ENCODE measurements at places on chromosomes 13 and 19.

GRCh38 chr19:10163536-10163935, 31.2 kb downstream of the DNMT1 start:
- no peak for DNase-seq

- DNase-seq = no peak
These were observed 961.9 kb downstream of the DIAPH3 start for GRCh38 chr13:59201841-59202240.

DNA sequence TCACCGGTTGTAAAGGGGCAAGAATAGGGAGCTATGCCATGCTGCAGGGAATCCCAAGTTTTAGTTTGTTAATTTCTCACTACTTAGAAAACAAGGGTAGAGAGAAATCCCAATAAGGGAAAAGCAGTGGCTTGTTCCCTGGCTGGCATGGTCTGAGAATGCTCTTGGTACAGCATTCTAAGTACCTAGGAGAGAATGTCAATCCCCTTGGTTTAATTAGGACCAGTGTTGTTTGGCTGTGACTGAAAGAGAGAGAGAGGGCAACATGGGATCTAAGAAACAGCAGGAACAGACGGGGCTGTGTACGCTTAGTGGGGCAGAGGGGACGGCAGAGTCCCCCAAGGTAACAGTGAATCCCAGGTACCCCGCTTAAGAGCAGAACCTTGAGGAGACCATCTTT, 228.8 kb downstream of the PCDH9 start:
- no peak for DNase-seq

GRCh38 chr19:11574689-11575088, 2.8 kb downstream of the ACP5 start:
- no peak for DNase-seq

DNA sequence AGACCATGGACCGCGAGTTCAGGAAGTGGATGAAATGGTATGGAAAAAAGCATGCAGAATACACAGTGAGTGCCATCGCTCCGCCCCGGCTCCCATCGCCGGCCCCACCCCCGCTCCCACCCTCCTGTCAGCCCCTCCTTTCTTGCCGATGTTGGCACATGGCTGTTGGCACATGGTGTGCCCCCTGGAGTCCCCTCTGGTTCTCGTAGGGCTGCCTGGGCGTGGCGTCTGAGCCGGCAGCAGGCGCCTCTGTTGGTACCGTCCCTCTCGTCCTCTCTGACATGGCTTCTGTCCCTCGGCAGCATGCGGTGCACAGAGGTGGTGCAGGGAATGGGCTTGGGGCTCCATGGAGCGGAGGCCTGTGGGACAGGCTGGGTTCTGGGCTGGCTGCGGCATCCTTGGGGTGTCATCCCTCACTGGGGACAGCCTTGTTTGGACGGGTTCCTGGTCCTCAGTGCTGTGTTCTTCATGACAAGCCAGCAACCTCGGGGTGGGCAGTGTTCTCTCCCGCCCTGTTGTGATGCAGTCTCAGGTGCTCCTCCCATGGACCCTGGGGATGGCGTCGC, 30.9 kb downstream of the DOT1L start:
- no peak for DNase-seq

DNA sequence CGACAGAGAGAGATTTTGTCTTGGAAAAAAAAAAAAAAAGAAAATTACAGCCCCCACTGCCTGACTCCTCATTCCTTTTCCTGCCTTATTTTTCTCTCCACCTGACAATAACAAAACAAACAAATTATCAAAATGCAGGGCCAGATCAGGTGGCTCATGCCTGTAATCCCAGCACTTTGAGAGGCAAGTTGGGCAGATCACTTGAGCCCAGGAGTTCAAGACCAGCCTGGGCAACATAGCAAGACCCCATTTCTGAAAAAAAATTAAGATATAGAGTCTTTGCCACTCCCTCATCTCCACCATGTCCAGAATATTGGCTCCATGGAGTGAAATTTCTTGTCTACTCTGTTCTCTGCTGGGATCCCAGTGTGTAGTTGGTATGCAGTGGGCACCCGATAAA, 7.2 kb downstream of the CERS4 start:
- DNase-seq = no peak

DNA sequence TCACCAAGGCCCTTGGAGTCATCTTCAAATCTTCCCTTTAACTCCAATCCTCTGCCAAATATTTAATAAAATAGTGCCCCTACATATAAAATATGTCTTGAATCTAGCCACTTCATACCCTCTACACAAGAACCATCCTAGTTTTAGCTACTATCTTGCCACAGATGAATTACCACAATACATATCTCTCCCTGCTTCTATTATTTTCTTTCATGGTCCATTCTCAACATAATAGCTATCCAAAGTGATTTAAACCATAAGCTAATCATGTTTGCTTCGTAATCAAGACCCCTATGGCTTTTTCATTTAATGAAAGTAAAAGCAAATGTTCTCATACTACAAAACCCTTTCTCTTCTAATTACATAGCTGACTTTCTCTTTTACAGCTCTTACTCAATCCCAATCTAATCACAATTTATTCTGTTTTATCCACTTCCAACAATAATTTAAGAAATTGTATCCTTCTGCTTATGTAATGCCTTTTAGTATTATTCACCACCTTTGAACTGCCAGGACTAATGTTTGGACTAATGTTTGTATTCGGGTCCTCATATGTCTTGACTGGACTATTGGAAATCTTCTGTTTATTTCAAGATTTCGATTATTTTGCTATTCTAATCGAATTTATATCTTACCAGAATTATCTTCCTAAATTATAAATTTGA, 412.0 kb downstream of the SLITRK1 start:
- no peak for DNase-seq

- no peak for DNase-seq
These were observed 104.5 kb downstream of the PIBF1 start for GRCh38 chr13:72886272-72887067.

DNA sequence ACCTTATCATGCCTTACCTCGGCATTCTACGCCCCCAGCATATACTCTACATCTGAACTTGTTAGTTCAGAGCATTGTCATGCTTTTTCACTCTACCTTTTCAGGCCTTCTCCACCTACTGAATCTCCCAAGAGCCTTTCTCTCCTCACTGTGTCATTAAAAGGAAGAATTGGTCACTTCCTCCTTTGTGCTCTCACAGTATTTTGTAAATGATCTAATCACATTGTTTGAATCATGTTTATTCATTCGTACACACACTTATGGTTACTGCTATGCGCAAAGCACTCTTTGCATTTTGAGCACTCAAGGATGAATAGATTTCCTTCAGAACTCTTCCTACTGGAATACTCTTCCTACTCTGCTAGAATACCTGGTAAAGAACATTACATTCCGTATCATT, 15.8 kb upstream of the ELF1 start:
- no peak for DNase-seq

- peak; percentile 94 for DNase-seq
These were observed 2.8 kb upstream of the TNNI3 start for GRCh38 chr19:55160128-55160985.

- DNase-seq = no peak
These were observed 475.6 kb downstream of the COG6 start for GRCh38 chr13:40130871-40131636.

GRCh38 chr13:97353927-97354675, 79.9 kb upstream of the RAP2A start:
- DNase-seq = no peak

GRCh38 chr13:59621773-59622172, 542.0 kb downstream of the DIAPH3 start:
- DNase-seq = no peak

GRCh38 chr13:52848455-52849195, at the start of gene PCDH8:
Gene PCDH8, minus strand, starts transcription at chr13:52848640. Its CDS starts 204 bp downstream, at chr13:52848436.
- DNase-seq = peak; percentile 93

GRCh38 chr13:36344886-36345437, 1.2 kb downstream of the SPART start:
- no peak for DNase-seq

DNA sequence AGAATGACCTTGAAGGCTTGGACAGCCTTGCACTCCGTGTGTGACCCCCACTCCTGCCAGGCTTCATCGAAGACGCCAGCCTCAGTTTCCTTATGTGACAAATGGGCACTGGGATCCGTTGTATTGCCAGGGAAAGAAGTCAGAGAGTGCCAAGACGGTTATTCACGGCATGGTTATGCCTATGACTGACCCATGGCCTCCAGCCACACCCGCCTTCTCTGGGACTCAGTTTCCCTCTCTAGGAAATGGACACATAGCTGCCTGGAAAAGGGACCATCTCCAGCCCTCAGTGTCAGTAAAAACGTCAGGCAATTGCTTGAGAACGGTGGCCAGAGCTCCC, 915 bp upstream of the UBE2S start:
- DNase-seq = no peak

GRCh38 chr19:38502410-38503076, 69.1 kb downstream of the RYR1 start:
- DNase-seq = no peak

- DNase-seq = peak; percentile 46
These were observed 20.6 kb downstream of the NECTIN2 start for GRCh38 chr19:44866664-44867063.

DNA sequence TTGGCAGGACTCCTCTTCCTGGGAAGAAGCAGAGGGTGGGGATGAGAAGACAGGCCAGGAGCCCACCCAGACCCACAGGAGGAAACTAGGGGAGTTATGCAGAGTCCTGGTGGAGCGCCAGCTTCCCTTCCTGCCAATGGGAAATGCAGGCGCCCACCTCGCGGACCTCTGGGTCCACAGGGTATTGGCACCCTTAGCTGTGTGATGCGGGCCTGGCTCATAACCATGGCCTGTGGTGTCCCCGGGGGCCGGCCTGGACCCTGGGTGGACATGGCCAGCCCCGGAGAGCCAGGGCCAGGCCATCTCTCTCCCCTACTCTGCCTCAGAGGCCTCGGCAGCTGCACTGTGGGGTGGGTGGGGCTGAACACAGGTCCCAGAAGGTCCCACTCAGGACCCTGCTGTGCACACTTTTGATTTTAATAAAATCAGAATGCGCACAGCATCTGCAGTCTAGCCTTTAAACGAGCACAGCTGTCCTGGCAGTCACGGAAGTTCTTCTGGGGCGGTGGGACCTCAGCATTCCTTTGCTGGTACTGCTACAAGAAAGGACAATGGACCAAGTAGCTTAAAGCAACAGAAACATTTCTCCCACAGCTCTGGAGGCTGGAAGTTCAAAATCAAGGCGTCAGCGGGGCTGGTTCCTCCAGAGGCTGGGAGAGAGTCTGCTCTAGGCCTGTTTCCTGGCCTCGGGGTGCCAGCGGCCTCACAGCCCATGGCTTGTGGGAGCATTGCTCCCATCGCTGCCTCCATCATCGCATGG, 1.8 kb downstream of the F10 start:
- no peak for DNase-seq

DNA sequence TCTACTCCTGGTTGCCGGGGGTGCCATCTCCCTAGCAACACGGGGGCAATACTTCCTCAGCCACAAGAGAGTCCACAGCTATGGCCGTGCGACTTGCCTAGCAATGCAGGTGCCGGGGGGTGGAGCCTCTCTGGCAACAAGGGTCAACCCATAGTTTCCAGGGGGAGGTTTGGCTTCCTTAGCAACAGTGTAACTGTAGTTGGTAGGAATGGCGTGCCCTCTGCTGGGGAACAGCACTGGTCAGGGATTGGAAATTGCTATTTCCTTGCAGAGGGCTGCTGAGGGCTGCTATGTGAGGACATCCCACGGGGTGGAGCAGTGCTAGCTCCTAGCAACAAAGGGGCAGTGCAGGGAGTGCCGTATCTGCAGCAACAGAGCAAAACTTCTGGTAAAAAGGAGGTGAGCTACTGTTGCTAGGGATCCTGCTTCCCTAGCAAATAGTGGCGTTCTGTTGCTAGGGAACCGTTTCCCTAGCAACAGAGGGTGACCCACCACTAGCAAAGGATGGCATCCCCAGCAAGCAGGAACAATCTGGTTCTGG, 7.0 kb upstream of the TMC4 start:
- no peak for DNase-seq

GRCh38 chr13:103299079-103299478, 232.9 kb upstream of the SLC10A2 start:
- peak; percentile 26 for DNase-seq

GRCh38 chr13:79311386-79311785, 94.7 kb downstream of the RBM26 start:
- DNase-seq = no peak

- no peak for DNase-seq
These were observed 22.8 kb downstream of the COL4A2 start for GRCh38 chr13:110329798-110330461.
